Kasumi-1 (cell line): ENCODE measurements at places on chromosomes 12 and 14.

GRCh38 chr14:72366619-72367018, 434.4 kb downstream of the RGS6 start:
- DNase-seq: no peak

DNA sequence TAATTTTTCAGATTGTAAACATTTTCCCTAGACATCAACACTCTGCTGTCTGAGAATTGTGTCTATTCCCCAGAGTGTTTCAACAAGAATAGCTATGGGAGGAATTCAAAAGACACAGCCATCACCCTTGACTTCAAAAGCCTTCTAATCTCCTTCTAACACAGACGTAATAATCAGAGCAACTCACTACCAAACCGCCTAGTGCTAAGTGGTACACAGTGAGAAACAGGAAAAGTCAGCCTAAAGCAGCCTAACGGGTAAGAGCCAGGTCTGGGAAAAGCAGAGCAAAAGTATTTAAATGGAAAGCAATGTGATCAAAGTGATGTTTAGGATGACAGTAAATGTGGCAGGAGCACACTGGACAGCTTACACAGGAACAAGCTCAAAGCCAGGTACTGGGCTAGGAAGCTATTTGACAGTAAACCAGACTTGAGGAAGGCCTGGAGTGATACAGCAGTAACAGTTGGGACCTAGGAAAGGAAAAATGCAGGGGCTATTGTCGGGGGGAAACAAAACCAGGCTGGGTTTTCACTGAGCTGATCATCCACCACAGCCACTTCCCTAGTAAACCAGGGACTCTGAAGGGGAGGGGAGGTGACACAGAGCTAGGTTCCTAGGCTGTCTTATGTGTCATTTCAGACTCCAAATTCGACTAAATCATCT, 29.4 kb downstream of the CORO1C start:
- DNase-seq: peak; percentile 27

DNA sequence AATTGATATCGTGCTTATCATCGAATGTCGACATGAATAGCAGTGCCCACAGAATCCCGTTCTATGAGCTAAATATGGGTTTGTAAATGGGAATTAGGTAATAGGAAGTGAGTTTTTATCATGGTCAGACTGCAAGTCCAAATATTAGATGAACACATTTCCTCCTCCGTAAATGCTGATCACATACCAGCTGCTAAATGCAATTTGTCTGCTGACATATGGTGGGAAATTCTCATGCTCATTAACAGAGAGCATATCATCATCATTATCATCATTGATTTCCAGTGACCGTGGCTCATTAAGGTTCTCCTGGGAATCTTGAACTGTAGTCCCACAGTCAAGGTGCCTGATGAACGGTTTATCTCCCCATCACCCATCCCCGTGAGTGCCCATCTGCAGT, 998.8 kb upstream of the TMEM132C start:
- no peak for DNase-seq

- DNase-seq: no peak
Measured at GRCh38 chr12:67077617-67078016, 191.5 kb upstream of the CAND1 start.

DNA sequence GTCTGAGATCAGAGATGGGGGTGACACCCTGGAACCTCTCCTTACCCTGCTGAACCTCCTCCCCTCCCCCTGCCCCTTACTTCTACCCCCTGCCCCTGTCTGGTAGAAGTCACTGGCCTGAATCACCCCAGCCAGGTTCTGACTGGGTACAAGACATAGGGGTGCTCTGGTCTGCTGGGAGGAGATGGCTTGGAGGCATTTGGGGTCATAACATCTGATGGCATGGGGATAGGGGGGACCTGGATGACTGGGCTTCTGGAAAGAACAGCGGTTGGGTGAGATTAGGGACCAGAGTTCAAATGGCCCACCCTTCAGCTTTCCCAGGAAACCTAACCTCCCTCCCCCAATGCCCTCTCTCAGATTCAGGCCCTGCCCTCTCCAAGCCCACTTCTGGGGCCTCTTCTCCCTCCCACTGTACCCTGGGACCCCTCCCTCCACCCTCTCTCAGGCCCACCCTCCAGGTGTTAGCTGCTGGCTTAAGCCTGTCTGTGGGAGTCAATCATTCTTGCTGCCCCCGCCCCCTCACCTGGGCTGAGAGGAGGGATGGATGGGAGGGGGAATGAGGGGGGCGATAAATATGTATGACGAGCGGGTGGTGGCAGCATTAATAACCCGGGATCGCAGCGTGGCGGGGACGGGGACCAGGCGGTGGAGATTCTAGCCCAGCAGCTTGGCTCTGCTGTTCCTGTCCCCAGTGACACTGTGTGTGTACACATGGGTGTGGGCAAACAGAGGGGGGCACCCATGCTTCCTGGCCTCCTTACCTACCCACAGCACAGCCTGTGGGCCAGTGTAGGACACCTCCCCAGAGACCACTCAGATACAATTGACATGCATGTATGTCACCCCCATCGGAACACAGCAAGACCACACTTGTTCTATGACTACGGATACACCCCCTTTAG, 5.9 kb downstream of the NXPH4 start:
- no peak for DNase-seq

DNA sequence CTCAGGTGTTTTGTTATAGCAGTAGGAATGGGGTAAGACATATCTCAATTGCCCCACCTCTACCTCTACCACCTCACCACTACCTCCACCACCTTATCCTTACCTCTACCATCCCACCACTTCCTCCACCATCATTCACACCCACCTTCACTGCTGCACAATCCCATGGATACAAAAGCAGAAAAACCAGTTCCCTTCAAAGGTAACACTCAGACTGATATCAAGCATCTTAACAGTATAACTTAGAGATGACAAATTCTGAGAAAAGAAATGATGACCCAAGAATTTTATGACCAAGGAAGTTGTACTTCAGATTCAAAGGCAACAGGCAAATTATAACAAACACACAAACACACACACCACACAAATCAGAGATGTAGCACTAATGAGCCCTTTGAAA, 189.4 kb downstream of the NUAK1 start:
- DNase-seq: no peak

- DNase-seq: no peak
Measured at GRCh38 chr14:95524706-95525512, 8.5 kb upstream of the SYNE3 start.
